GM12892 (cell line): ENCODE measurements at places on chromosomes 4 and X.
A peak's percentile ranks its signal among the peaks of the same experiment; 100 is the strongest.

DNA sequence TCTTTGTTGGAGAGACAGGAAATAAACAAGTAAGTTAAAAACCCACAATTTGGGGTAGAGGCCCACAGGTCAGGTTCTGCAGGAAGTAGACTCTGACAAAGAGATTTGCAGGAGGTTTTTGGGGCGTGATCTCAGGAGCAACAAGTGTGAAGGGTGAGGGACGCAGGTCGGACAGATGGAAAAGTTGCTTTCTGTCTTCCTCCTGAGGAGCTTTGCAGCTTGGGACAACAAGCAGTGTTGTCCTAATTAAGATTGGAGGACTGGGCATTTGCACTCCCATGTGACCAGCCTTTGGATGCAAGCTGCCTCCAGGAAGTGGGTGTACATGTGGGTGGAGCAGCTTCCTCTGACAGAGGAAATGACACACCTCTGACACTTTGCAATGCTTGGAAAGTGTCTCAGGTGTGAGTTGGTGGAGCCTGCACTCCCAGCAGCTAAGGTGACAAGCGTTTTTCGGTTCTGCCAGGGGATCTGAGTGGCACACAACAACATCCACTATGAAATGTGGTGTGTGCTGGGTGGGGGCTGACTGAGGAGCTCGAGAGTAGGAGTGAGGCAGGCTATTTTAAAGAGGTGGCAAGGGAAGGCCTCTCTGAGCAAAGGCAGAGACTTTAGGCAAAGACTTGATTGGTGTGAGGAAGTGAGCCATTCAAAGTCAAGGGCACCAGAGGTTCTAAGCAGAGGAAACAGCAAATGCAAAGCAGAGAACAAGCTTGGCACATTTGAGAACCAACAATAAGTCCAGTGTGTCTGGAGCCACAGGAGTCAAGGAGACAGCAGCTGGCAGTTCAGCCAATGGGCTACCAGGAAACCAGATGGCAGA, 339.8 kb upstream of the GATB start:
- peak; percentile 23 for DNase-seq

DNA sequence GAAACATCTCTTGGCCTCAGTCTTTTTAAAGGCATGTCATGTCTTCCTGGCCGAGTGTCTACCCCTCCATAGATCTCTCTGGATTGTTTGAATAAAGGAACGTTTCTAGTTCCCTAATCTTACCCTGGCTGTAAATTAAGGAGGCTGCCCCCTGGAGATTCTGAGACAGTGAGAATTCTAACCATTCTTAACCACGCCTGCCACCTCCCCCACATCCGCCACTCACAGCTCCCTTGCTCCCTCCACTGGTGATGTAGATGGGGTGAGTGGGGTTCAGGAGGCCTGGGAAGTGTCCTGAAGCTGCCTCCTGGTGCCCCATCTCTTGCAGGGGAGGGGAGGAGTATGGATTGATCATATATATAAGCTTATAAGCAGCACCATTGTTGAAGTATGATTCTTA, 48.0 kb upstream of the TRIM2 start:
- DNase-seq = no peak

GRCh38 chr4:13347517-13348125, 136.5 kb downstream of the RAB28 start:
- no peak for DNase-seq

- DNase-seq = no peak
Observed at GRCh38 chr4:2259036-2259540, 2.8 kb downstream of the MXD4 start.

DNA sequence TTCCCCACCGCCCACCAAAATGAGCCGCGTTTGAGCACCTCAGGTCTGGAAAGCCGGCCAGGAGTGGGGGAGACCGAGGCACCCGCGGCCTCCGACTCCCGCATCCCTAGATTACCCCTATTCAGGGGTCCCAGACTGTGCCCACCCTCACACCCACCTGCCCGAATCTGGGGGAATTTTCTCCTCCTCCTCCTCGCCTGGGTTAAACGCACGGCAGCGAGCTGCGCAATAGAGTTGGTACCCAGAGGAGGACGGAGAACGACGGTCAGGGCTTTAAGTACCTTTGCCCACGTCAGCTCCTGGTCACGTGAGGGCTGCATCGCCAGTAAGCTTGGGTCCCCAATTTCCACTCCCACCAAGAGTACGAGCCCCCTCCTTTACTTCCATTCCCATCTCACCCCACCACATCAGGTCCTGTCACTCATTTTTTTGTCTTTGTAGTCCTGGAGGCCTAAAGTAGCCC, at the start of gene ARMCX2:
ARMCX2 (minus strand) TSS at position 250 of the 463 bp plus-strand sequence. CDS start 2,262 bp downstream, outside the sequence.
- DNase-seq = no peak

DNA sequence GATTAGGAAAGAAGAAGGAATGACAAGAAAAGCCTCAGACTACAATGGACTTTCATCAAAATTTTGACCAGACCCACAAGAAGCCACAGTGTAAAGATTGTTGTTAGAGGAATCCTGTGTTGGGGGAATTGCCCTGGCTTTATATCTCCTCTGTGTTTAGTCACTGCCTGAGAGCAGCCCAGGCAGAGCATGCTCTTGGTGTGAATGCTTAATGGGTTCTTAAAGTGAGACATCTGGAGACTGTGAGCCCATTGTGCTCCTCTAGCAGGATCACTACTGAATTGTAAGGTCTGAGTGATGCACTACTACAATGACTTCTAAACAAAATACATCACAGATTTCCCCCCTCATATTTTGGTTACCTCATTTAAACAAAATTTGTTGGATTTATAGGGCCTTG, 1860.5 kb upstream of the ADGRL3 start:
- no peak for DNase-seq
